Psoas muscle (tissue), 8 donors: ENCODE measurements at places on chromosomes 6 and 20. TPM values are rescaled to one million over a fixed set of nuclear protein-coding genes. Genes with fewer than 3 reads are reported as not detected.

GRCh38 chr6:69631552-69632346 lies 165.1 kb downstream of the LMBRD1 start:
- no peak for DNase-seq

- DNase-seq = no peak
Measured at GRCh38 chr20:8127553-8128255, 4.4 kb upstream of the PLCB1 start.

DNA sequence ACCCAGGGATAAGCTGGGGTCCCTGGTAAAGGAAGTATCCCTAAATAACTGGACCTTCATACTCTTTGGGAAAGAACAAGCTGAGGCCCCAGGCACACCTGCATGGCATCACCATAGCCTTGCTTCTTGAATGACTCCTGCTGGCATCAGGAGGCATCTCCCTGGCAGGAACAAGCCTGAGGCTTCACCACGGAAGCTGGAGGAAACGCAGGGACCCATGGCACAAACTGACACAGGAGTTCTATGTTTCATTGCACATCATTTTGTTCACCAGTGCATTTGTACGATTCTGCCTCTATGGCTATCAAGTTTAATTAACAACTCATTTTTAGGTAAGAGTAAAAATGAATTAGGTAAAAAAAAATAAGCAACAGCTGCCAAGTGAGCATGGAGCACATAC lies 619 bp upstream of the PDE7B start:
- DNase-seq = peak; percentile 50

GRCh38 chr6:4511641-4512020 lies 264.6 kb upstream of the CDYL start:
- DNase-seq = peak; percentile 51

- DNase-seq = no peak
Measured at GRCh38 chr6:70834520-70834919, 122.3 kb downstream of the B3GAT2 start.

The FIG4 gene
- 12.5 TPM for total RNA-seq

The SGK2 gene
- total RNA-seq = not detected
